ENCODE measurements at places on chromosomes 7 and 10. TPM values are rescaled to one million over a fixed set of nuclear protein-coding genes. Genes with fewer than 3 reads are reported as not detected.
A peak's percentile ranks its signal among the peaks of the same experiment; 100 is the strongest.

DNA sequence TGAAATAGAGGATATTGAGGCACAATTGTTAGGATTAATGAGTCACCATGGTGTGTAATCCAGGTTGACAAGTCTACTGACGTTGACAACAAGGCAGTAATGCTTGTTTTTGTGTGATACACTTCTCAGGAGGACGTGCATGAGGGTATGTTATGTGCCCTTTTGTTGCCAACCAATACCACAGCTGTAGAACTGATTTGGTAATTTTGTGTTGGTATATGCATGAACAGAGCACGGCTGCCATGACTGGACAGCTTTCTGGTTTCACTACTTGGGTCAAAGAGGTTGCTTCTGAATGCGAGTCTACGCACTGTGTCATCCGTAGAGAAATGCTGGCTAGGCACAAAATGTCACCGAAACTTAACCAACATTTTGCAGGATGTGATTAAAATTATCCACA is 32.9 kb downstream of the PHTF2 start:
- DNase-seq: no peak

- no peak for DNase-seq
These were observed 106.7 kb upstream of the ODAD2 start for GRCh38 chr10:28105561-28105960.

DNA sequence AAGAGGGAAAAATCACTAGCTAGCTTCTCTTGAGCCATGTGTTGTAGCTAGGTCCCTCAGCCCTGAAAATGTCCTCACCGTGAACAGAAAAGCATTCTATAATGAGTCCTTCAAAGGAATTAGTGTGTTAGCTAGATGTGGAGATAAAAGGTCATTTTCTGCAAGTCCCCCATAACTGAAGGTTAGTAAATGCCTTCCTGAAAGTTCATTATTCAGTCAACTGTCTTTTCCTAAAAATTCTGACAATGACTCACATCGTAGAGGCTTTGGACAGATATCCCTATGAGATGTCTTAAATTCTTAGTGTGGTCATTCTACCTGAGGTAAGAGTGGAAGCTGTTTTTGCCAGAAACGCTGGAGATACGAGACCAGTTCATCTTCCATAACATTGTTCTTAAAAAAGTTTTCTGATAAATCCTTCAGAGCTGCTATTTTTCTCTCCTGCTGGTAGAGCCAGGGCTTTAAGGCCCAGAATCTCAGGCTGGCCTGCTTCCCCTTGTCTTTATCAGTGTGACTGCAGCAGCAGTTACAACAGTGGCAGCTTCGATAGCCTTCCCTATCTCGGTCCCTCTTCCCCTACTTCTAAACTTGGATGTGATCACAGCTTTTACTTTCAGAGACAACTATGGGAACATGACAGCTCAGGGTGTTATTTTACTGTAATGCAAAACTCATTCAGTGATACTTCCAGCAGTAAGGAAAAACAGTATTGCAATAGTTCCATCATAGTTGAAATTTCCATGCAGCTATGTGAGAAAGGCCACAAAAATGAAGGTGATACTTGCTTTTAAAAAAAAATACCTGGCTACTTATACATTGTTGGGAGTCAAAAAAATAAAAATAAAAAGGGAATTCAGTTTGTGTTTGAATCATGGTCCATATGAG is 37.3 kb upstream of the PRKAR2B start:
- DNase-seq: no peak

- no peak for DNase-seq
These were observed 7.9 kb downstream of the NUB1 start for GRCh38 chr7:151349507-151349853.

DNA sequence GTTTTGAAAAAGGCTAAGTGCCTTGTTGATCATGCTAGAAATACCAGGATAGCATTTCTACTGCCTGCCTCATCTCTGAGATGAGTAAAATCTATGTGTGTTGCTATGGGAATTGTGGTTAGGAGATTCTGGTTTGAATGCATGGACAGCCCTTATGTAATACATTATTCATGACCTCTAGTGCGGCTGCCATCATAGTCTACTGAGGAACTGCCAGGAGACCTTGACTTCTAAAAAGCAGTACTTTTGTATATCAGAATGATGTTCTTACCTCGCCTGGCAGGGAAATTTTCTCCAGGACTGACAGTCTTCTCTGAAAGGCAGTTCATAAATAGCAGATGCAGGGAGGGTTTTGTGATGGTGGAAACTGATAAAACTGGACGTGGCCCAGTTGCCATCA is 248.5 kb downstream of the NSUN6 start:
- no peak for DNase-seq

GRCh38 chr10:89158446-89158845 is 48.7 kb downstream of the CH25H start:
- DNase-seq: no peak

GRCh38 chr7:128139406-128139805 is 101.7 kb upstream of the LEP start:
- no peak for DNase-seq

DNA sequence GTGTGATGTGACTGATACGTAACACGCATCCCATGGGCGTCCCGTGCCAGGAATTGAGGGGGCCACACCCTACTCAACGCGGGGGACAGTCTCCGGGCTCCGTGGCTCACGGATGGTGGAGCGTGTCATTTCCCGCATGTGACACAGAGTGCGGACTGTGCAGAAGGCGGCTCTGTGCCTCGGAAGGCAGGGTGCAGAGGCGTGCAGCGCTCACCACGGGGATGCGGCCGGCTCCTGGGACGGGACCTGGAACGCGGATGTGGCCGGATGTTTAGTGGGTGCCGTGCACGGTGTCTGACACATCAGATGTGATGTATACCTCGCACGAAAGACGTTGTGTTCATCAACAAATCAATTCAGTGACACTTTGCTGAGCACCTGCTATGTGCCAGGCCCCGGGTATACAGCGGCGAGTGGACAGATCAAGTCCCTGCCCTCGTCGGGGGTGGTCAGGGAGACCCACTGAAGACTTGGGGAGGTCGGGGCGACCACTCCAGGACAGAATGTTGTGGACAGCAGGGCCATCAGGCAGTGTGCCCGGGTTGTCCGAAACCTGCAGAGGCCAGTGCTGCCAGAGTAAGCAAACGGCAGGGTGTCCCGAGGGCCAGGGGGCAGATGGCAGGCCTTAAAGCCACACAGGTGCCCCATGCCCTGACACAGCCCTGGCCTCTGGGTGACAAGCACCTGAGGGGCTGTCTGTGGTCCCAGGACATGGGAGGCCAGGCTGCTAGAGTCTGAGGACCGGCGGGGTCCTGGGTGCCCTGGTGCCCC is 38.1 kb downstream of the MICALL2 start:
- DNase-seq: no peak

DNA sequence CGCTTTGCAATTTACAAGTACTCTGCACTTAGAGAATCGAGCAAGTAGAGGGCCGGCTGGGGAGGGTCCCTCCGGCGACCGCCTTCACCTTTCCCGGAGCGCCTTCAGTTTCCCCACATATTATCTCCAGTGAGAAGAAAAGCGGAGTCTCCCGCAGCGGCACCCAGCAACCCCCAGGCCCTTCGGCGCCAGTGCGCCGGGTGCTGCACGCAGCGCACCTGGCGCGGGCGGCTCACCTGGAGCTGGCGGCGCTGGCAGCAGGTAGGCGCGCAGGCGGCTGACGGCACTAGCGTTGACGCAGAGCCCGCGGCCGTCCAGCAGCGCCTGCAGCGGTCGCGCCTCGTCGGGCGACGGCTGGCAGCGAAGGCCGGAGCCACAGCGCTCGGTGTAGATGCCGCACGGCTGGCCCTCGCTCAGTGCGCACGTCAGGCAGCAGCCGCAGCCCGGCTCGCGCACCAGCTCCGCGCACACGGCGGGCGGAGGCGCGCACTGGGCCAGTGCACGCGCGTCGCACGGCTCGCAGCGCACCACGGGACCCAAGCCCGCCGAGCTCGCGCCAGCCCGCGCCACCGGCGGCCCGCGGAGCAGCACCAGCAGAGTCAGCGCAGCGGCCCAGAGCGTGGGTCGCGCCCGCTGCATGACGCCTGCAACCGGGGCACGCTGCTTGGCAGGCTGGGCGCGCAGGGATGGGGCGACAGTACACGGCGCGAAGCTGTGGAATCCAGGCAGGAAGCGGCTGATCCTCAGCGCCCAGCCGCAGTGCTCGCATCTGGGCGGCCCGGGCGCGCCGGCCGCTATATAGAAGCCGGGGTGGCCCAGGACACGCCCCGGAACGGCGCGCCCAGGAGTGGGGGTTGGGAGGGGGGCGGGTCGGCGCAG is at the start of gene IGFBP3:
Gene IGFBP3 (minus strand): TSS at position 771 of the 879 bp plus-strand sequence. CDS start 132 bp downstream, at position 639.
- peak; percentile 68 for DNase-seq

GRCh38 chr10:71074176-71074755 is 138.1 kb upstream of the UNC5B start:
- DNase-seq: peak; percentile 65

- no peak for DNase-seq
These were observed 78.5 kb upstream of the MYL10 start for GRCh38 chr7:101707587-101707986.

- no peak for DNase-seq
These were observed 2.4 kb upstream of the GPAM start for GRCh38 chr10:112185959-112186358.

DNA sequence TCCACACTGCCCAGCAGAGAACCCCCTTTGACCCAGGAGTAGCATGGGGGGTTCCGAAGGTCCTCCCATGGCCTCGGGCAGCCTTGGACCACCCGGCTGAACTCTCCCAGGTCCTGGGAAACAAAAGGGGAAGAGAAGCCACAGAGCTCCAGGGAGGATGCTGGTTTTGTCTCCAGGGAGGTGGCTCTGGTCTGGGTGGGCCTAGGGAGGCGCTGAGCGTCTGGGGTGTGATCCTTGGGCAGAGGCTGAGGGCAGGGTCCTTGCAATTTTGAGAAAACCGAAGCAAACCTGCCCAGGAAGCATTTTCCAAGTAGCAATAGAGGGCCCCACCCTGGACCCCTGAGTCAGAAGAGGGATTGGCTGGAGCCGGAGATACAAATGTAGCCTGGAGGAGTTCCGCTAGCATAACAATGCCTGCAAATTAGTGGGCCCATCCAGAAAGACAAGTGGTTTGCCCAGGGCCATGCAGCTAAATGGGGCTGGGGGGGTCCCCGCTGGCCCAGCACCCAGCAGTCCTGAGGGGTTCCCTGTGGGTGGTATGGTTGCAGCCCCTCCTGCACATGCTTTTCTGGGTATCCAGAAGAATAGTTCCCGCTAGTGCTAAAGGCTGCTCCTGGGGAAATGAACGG is 2.0 kb downstream of the UTF1 start:
- DNase-seq: no peak

DNA sequence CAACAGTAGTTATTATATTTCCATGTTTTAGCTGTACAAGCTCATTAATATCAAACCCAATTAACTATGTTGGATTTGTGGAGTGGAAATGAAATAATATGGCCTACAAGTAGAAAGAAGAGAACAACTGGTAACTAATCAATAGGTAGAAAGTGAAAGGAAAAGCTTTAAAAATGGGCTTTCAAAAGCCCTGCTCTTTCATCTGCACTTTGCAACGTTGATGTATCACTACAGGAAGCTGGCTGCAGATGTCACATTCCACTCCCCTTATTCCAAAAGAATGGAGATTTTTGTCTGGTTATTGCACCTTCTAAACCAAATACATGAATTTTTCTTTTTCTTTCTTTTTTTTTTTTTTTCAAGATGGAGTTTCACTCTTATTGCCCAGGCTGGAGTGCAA is 11.7 kb upstream of the MKI67 start:
- no peak for DNase-seq

- DNase-seq: no peak
These were observed 2.3 kb upstream of the LRRC72 start for GRCh38 chr7:16524332-16524731.

GRCh38 chr7:155568842-155569494 is 22.6 kb upstream of the CNPY1 start:
- DNase-seq: no peak

- DNase-seq: no peak
These were observed 5.8 kb downstream of the CPA4 start for GRCh38 chr7:130298544-130299326.

- no peak for DNase-seq
These were observed 303.5 kb downstream of the NEBL start for GRCh38 chr10:20593649-20594048.

GRCh38 chr10:72597897-72598296 is 28.0 kb downstream of the MICU1 start:
- DNase-seq: no peak

The TRPV5 gene
- not detected for total RNA-seq

The PARP12 gene
- 37.7 TPM for total RNA-seq

The NEUROG3 gene
- total RNA-seq: not detected

The ACSL5 gene
- 11.7 TPM for total RNA-seq

The SMNDC1 gene
- total RNA-seq: 26.9 TPM

The TRIM73 gene
- total RNA-seq: 16.7 TPM

The PRKCQ gene
- total RNA-seq: 5.3 TPM

The PLAC9 gene
- total RNA-seq: 2.1 TPM

The MRLN gene
- total RNA-seq: not detected

The TMEM176B gene
- 2.3 TPM for total RNA-seq

The SLC26A3 gene
- not detected for total RNA-seq

The RTKN2 gene
- total RNA-seq: 16.1 TPM

Measured in PC-9 (cell line).